Activated CD4-positive, CD25-positive, alpha-beta regulatory T cell treated with anti-CD3 and anti-CD28 coated beads, Interleukin-2, amount 50 U/mL, for 24 hours (primary cell): ENCODE measurements at places on chromosomes 1 and 21.

DNA sequence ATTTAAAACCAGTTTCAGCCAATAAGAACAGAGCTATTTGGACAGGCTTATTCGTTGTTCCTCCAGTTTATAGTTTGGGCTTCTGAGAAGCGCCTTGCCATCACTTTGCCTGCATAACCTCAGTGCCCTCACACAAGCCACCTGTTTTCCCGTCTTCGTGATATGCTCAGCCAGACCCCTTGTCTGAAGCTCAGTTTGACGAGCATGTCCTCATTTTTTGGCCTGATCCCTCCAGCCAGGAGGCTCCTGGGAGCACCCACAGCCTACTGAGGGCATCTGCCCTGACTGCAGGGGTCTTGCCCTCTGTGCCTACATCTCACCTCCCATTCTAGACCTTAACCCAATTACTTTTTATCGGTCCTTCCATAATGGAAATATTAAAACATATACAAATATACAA, 95.3 kb downstream of the ADARB1 start:
- ATAC-seq = no peak

DNA sequence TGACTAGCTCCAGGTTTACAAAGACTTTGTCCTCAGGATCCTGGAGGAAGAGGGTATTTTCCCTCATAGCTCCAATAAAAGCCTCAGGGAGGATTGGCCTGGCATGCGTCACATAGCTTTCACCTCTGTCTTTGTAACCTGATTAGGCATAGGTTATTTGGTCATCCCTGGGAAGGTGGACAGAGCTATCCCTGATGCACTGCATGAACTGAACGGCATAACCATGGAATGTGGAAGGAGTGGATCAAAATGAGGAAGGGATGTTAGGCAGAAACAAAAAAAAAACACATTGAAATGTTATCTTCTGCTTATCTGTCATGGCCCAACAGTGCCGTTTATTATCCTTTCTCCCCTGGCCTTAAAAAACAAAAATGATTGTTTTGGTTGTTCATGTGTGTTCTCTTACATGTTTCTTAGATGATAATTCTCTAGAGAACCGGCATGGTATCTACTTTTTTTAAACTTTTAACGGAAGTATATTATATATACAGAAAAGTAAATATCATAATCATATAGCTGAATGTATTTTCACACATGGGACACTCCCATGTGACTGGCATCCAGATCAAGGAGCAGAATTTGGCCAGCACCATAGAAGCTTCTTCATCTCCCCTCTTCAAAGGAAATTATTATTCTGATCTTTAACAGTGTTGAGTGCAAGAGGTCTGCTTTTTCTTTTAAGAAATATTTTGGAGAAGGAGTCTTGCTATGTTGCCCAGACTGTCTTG, 85.3 kb downstream of the RPS6KC1 start:
- ATAC-seq = no peak

DNA sequence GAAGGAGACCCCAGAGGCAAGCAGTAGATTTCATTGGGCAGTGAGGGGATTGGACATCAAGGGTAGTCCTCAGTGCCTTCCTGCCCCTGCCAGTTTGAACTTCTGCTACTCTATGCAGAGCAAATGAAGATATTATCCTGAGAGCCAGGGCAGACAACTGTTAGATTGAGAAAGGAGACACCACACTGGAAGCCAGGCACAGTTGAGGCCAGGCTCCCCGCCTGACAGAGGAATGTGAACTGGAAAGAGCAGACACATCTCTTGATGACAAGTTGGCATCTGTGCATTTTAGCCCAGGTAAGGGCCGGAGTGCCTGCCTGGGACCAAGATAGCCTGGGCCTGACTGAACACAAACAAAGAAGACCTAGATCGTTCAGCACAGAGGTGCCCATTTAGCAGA, 16.0 kb downstream of the SH3BGR start:
- ATAC-seq = no peak

- ATAC-seq = no peak
Observed at GRCh38 chr1:229645324-229645993, 19.4 kb downstream of the URB2 start.

DNA sequence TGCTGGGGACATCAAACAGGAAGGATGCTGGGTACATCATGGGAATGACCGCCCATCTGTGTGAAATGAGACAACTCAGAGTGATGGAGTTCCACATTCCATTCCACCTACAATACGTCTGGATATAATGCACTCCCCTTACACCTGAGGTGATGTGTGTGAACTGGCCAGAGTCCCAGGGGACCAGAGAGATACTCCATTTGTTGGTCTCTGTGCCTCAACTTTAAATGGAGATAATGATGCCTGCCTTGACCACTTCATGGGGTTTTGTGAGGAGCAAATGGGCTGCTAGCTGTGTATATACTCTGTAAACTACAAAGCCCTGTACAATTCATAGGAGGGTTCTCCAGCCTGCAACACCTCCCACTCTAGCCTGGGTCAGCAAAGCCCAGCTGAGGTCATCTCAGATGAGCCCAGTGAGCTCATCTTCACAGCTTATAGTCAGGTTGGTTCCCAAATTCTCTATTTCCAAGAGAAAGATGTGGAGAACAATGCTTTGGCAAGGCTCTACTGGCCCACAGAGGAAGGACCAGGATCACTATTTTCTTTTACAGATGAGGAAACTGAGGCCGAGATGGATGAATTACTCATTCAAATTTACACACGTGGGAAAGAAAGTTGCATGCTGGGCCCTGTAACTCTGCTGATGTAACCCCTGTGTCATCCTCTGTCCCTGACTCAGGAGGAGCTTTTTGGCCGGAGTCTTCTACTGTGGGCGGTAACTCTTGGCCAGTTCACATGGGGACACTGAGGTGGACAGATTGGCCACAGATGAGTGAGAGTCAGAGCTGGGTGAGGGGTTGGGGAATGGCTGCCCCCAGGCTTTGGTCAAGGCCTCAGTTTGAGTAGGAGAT, 105.6 kb upstream of the GCLM start:
- ATAC-seq = no peak

DNA sequence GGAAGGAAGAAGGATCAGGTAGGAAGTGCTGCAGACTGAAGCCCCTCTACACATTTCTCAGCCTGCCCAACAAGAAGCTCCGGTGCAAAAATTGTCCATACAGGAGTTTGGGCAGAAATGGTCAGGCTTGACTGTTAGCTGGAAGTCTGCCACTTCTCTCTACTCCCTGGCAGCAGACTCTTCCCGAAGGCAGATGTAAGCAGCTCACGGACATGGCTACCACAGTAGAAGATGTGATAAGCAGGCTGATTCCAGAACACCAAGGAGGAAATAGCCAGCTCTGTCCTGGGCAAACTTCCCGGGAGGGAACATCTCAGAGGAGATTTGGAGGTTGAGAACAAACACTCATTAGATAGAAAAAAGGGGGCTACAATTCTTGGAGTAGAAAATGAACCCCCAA, 52.6 kb downstream of the TRABD2B start:
- ATAC-seq = no peak

- no peak for ATAC-seq
Observed at GRCh38 chr1:100511058-100511457, 26.9 kb upstream of the GPR88 start.

- no peak for ATAC-seq
Observed at GRCh38 chr1:153536671-153537375, 1.0 kb upstream of the S100A6 start.

GRCh38 chr1:147665521-147665920, 4.8 kb downstream of the ACP6 start:
- ATAC-seq = no peak

- ATAC-seq = no peak
Observed at GRCh38 chr1:55413286-55413685, 198.1 kb upstream of the USP24 start.
